CD4-positive, alpha-beta T cell treated with Interleukin-4 for 4 hours (primary cell): ENCODE measurements at places on chromosomes 7 and 10.

- DNase-seq: no peak
Observed at GRCh38 chr10:93874309-93875031, 19.3 kb upstream of the SLC35G1 start.

- no peak for DNase-seq
Observed at GRCh38 chr7:100781255-100781654, 46.1 kb downstream of the EPHB4 start.

DNA sequence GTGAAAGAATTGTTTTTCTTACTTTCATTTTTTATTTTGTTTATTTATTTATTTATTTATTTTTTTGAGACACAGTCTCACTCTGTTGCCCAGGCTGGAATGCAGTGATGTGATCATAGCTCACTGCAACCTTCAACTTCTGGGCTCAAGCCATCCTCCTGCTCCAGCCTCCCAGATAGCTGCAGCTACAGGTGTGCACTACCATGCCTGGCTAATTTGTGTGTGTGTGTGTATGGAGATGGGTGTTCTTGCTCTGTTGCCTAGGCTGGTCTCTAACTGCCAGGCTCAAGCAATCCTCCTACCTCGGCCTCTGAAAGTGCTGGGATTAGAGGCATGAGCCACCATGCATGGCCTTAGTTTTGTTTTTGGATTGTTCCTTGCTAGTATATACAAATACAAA is 55.4 kb upstream of the TRIM8 start:
- no peak for DNase-seq

GRCh38 chr10:16663444-16663843 is 141.8 kb upstream of the C1QL3 start:
- no peak for DNase-seq

DNA sequence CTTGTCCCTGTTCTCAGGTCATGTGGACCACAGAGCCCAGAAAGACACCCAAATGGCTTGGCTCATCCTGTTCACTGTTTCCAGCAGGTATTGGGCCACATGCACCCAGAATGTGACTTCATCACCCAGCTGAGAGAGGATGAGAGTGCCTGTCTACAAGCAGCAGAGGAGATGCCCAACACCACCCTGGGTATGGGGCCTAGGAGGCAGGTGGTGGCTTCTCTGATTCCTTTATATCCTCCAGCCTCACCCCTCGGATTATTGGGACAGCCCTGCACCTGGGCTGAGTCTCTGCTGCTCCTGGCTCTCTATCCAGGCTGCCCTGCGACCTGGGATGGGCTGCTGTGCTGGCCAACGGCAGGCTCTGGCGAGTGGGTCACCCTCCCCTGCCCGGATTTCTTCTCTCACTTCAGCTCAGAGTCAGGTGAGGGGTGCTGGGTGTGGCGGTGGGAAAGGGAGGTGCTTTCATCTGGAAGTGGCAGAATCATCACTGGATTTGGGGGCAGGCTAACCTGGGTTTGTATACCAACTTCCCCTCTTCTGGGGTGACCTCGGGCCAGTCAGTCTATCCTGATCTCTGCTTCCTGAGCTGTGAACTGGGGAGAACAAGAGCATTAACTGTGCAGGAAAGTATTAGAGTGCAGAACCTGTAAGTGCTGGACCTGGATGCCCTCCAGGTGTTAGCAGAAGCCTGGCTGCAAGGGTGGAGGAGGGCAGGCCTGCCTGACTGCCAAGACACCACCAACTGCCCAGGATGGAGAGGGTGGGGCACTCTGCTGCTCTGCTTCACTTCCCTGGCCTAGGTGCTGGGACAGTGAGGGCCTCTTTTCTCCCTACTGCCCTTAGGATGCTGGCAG is 5.2 kb downstream of the GHRHR start:
- DNase-seq: no peak

GRCh38 chr7:22565315-22565811 is 65.4 kb upstream of the STEAP1B start:
- DNase-seq: no peak

GRCh38 chr7:77858278-77858677 is 59.7 kb downstream of the PHTF2 start:
- no peak for DNase-seq

- DNase-seq: no peak
Observed at GRCh38 chr10:12774204-12774894, 227.2 kb downstream of the CCDC3 start.

DNA sequence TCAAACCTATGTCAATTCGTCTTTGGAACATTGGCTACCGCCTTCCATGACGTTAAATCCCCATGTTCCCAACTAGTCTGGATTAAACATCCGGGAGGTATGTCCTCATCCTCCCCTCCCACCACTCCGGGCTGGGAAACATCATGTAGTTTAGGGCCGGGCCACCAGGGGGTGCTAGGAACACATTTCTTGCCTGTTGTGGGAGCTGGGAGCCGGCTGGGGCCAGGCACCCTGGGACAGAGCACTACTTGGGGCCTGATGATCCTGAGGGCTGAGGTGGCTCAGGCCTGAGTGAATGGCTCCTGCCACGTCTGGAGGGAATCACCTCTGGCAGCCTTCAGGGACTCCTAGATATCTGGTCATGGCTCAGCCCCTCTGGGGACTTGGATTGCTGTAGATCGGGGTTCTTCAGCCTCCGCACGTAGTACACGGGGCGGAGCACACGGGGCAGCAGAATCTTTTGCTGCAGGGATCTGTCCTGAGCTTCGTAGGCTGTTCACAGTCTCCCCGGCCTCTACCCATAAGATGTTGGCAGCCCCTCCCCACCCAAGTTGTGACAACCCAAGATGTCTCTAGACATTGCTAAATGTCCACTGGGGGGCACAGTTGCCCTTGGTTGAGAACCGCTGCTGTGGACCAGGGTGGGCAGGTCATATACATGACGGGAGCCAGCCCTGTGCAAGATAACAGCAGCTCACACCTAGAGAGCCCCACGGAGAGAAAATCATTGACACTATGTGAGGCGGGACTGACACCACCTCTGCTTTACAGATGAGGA is 141.2 kb upstream of the ZNF716 start:
- no peak for DNase-seq

- DNase-seq: no peak
Observed at GRCh38 chr7:79692015-79692414, 238.5 kb upstream of the MAGI2 start.

DNA sequence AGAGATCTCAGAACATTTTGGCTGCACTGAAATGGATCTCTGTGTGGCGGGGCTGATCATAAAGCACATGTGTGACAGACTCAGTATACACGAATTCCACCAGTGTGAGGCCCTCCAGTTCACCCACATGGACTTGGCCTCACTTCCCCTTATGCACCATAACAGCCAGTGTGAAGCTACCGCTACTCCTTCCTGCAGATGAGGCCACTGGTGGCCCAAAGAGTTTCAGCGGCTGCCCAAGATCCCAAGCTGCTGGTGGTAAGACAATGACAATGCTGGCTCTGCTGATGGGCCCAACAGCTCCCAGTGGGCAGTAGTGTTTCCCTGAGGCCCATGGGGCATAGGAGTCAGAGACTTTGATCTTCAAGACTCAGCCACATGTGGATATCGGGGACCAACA is 21.0 kb upstream of the C10orf71 start:
- no peak for DNase-seq

GRCh38 chr7:148607151-148607661 is 16.6 kb downstream of the C7orf33 start:
- DNase-seq: no peak

DNA sequence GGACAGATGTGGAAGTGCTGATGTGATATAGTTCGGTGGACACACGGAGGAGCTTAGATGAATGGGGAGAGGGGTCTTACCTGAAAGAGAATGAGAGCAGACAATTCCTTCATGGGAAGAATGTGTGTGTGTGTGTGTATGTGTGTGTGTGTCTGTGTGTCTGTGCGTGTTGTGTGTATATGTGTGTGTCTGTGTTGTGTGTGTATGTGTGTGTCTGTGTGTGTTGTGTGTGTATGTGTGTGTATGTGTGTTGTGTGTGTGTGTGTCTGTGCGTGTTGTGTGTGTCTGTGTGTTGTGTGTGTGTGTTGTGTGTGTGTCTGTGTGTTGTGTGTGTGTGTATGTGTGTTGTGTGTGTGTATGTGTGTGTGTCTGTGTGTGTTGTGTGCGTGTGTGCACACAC is 104.2 kb downstream of the FAM204A start:
- DNase-seq: no peak
